ENCODE measurements at places on chromosomes 11 and 22.

DNA sequence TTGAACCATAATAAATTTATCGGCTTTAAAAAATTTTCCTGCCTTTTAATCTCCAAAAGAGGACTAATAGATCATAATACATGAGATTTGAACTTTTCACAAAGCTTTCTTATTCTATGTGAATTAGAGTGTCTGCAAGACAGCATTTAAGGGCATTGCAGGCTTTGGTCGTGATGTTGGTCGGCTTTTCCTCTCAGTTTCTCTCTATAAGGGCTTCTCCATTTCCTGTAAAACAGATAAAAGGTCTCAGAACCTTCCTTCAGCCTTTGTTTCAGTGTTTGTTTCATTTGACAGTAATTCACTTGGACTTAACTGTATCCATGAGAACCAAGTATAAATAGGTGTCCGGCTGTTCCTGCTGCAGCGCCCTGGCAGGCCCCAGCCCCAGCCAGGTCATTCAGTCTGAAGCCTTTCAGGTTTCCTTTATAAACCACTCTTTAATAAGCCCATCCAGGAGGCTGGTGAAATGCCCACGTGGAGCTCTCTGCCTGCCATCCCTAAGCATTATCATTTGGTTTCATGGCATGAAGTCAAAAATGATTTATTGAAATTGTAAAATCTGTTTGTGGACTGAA lies 37.2 kb upstream of the ADSL start:
- DNase-seq = no peak

DNA sequence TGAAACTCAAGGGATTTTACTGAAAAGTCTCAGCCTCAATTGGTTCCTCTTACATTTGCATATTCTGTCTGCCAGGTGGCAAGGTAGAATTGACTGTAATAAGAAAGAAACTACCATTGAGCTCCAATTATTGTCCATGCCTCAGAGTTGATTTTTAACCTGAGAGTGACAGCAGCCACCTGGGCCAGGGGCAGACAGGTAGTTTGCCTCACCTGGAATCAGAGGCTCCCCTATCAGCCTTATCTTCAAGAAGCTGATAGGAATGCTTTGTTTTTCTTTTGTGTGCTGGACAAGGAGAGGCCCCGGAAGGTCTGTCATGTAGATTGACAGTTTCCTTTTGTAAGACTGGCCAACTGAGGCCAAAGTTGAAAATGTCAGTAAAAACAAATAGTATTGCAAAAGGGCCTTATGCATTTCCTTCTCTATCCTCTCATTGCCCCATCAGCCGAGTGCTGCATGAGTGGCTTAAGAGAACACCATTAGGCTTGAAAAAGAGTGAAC lies 34.1 kb downstream of the CD44 start:
- no peak for DNase-seq

GRCh38 chr11:113242767-113243397 lies 71.5 kb upstream of the TTC12 start:
- DNase-seq = no peak

DNA sequence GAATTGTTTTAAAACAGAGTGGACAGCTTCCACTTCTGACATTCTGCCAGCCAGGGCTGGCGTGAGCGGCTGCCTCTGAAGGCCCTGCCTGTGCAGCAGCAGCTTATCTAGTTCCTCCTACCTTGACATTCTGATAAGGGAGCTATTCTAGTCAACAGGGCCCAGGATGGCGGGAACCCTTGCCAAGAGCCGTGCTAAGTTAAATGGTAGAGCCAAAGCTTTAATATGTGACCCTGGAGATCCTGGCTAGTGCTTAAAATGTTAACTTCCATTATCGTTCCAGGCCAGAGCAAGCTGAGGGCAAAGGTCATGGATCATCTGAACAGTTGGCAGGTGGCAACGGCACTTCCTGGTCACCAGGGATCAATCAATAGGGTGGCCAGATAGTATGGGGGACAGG lies 3.5 kb downstream of the KCNJ5 start:
- DNase-seq = no peak

GRCh38 chr22:29744902-29745301 lies 21.9 kb downstream of the ZMAT5 start:
- no peak for DNase-seq

- no peak for DNase-seq
Observed at GRCh38 chr11:13183094-13183825, 94.3 kb upstream of the BMAL1 start.

DNA sequence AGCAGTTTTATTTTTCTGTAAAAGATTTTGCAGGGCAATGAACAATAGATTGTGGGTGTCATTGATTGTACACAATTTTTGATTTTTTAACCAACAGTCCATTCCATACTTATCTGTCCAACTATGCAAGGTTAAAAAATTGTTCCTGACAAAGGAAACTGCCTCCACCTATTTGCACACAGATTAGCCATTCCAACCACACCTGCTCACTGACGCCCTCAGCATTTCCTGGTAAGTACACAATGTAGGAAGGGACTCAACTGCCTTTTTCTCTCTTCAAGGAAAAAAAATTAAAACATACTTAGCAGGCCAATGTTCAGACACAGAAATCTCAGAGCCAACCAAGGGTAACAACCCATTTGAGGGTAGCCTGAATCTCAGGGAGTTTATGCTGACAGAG lies 4.3 kb upstream of the FUT4 start:
- no peak for DNase-seq

DNA sequence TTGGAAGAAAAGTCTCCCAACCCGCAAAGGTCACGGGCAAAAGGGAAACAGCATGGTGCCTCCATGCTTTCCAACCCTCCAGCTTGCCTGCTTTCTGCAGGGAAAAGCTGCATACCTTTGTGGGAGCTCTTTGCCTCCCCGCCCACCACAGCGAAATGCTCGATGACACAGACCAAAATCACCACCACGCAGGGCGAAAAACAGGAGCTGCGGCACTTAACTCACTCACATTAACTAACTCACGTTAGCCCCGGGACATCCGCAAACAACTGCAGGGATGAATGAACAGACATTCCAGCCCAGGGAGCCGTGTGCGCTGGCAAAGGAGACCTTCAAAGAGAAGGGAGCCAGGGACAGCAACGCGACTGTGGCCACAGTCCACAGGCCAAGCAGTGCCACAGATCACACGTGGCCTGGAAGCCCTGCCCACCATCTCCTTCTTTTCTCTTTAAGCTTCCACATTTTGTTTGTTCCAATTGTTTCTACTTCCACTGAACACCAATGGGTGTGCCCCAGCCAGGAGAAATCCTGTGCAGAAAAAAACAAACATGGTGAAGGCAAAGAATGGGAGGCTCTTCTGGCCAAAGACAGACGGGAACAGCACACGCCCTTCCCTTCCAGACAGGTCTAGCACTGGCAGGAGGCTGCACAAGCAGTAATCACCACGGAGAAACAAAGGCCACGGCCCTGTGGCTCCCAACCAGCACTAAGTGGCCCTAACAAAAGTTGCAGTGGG lies 39.3 kb downstream of the DUSP8 start:
- DNase-seq = no peak

- DNase-seq = no peak
Observed at GRCh38 chr11:78061921-78062311, 1.7 kb upstream of the THRSP start.

GRCh38 chr11:132048040-132048439 lies 677.6 kb downstream of the NTM start:
- DNase-seq = no peak

DNA sequence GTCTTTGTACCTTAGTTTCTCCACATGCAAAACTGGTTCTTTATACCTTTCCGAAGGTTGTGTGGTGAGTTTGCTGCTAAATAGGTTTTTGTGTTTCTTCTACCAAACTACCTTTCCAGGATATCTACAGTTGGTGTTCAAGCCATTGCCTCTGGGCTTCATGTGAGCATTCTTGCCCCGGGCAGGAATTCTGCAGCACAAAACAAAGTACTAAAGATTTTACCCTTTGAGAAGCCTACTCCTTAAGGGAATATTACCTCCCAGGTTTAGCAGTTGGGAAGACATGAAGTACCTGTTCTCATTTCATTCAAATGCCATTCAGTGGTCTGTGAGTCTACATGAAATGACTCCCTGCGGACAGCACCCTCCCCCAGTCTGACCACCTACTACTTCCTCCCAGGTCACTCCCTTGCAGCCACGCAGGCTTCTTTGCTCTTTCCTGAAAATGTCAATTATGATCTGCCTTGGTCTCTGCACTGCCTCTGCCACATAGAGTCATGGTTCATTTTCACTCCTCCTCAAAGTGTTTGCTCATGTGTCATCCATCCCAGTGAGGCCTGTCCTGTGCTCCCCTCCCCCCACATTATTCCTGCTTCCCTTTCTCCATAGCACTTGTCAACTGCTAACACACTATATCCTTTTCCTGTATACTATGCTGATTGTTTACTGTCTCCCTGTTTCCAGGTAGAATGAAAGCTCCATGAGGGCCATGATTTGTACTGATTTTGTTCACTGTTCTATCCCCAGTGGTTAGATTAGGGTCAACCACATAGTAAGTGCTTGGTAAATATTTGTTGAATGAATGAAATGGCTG lies 36.9 kb downstream of the PACS1 start:
- no peak for DNase-seq

- peak; percentile 1 for DNase-seq
Observed at GRCh38 chr11:44615913-44616791, 50.7 kb downstream of the CD82 start.

All from stimulated activated CD4-positive, alpha-beta T cell treated with anti-CD3 and anti-CD28 coated beads, Interleukin-4, amount 100 ng/mL, for 4 hours (primary cell).